Mesothelial cell of epicardium (in vitro differentiated cells): ENCODE measurements at places on chromosomes 1 and 21.

DNA sequence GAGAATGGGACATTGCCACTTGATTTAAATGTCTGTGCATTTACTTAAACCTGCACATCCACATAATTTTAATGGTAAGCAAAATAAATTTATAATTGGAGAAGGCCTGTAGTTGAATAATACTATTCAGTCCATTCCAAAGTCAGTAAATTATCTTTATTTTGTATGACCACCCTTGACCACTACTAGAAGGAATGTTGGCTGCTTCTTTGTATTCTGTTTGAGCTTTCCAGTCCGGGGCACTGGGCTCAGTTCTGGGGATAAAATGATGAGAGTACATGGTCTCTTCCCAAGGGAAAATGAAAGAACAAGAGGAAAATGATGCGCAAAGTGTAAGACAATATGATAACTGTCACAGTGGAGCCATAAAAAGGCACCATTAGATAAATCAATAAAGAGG, 98.9 kb downstream of the CRB1 start:
- H3K4me3 ChIP-seq = no peak overlapping the region
- H3K36me3 ChIP-seq = no peaks in the 10 kb centered on the region
- no peaks in the 10 kb centered on the region for H3K27me3 ChIP-seq
- DNase-seq = no peak
- H3K27ac ChIP-seq = no peak overlapping the region
- peaks cover 14% of the 10 kb centered on the region for H3K4me1 ChIP-seq

- no peaks in the 10 kb centered on the region for H3K36me3 ChIP-seq
- H3K27me3 ChIP-seq = peaks cover 15% of the 10 kb centered on the region
- H3K4me1 ChIP-seq = peaks cover 8% of the 10 kb centered on the region
- no peak overlapping the region for H3K27ac ChIP-seq
These were observed 17.0 kb upstream of the LRRC8C start for GRCh38 chr1:89615676-89616598.

GRCh38 chr1:178397678-178398077, 99.1 kb downstream of the CLEC20A start:
- H3K4me3 ChIP-seq = no peak overlapping the region
- no peak for DNase-seq
- no peaks in the 10 kb centered on the region for H3K27me3 ChIP-seq
- H3K4me1 ChIP-seq = no peaks in the 10 kb centered on the region

- peak; percentile 39 for DNase-seq
- H3K36me3 ChIP-seq = no peaks in the 10 kb centered on the region
- H3K27ac ChIP-seq = peak overlapping the region; percentile 93
- peaks cover 2% of the 10 kb centered on the region for H3K27me3 ChIP-seq
These were observed 546 bp downstream of the POU2F1 start for GRCh38 chr1:167221126-167221737.

DNA sequence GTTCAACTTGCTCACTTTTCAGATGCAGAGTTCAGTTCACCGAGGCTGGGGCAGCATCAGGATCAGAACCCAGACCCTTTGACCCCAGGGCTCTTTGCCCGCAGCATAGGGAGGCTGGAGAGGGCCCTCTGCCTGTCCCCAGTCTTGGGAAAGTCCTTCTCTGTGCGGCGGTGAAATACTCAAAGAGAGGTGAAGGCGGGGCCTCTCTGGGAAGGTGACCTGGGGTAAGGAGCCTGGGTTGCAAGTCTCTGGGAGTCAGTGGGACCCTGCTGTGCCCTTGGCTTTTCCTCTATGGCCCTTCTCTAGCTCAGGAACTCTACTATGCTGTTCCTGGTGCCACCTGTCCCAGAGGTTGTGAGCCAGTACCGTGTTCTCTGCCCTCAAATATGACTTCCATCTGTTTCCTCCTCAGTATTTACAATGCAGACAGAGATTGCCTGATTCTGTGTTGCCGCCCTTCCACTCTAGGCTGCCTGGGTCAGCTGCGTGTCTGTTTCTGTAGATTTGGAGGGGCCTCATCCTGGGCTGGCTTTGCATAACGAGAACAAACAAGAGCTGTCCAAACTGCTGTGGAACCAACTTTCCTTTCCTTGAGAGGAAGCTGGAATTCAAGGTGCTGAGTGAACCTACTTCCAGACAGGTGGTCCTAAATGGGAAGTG, 18.7 kb upstream of the ZBTB21 start:
- no peak overlapping the region for H3K4me3 ChIP-seq
- H3K27ac ChIP-seq = no peak overlapping the region
- DNase-seq = no peak
- no peaks in the 10 kb centered on the region for H3K36me3 ChIP-seq
- H3K4me1 ChIP-seq = peaks cover 10% of the 10 kb centered on the region

DNA sequence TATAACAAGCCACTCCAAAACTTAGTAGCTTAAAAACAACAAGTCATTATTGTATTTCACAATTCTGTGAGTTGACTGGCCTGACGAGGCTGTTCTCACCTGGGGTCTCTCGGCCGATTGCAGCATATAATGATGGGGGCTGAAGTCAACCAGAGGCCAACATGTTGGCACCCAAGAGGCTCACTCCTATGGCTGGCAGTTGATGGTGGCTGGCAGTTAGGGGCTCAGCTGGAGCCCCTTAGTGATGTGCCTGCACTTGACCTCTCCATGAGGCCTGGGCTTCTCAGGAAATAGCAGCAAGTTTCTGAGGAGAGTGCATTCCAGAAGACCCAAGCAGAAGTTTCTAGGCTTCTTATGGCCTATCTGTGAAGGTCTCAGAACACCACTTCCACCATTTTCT, 459.4 kb downstream of the NPHP4 start:
- no peaks in the 10 kb centered on the region for H3K36me3 ChIP-seq
- no peak overlapping the region for H3K4me3 ChIP-seq
- peaks cover 50% of the 10 kb centered on the region for H3K27me3 ChIP-seq
- DNase-seq = no peak

DNA sequence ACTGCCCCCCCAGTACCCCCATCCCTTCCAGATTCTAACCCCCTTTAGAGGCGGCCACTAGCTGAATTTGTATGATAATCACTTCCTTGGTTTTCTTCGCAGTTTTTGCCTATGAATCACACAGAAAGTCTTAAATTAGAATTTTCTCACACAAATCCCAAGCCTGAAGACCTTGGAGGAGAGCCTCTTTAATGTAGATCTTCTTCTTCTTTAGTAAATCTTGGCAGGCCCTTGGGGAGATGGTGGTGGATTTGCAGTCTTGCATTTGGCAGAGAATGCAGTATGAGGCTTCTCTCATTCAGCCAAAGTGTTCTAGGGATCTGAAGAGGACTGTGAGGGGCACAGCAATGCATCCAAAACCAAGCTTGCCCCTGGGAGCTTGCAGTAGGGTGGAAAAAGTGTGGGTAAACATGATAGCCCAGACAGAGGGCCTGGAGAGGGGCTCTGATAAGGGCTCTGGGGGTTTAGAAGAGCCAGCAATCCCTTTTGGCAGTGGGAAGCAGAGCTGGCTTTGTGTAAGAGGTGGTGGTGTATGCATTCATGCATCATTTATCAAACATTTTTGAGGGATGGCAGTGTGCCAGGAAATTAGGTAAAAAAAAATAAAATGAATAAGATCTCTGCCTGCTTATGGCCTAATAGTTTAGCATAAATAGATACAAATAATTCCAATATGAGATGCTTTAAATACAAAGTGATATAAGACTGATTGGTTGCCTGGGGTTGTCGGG, 7.7 kb upstream of the CDC42 start:
- no peak overlapping the region for H3K4me3 ChIP-seq
- peak overlapping the region; percentile 91 for H3K27ac ChIP-seq
- no peak for DNase-seq

GRCh38 chr1:160358073-160358472, 8.8 kb upstream of the NHLH1 start:
- H3K4me3 ChIP-seq = no peak overlapping the region
- DNase-seq = no peak
- peaks cover 8% of the 10 kb centered on the region for H3K4me1 ChIP-seq

GRCh38 chr1:244841273-244841927, 5.9 kb downstream of the COX20 start:
- H3K27ac ChIP-seq = peak overlapping the region; percentile 48
- H3K36me3 ChIP-seq = peaks cover 30% of the 10 kb centered on the region
- no peaks in the 10 kb centered on the region for H3K27me3 ChIP-seq
- H3K4me1 ChIP-seq = peaks cover 26% of the 10 kb centered on the region
- no peak overlapping the region for H3K4me3 ChIP-seq

DNA sequence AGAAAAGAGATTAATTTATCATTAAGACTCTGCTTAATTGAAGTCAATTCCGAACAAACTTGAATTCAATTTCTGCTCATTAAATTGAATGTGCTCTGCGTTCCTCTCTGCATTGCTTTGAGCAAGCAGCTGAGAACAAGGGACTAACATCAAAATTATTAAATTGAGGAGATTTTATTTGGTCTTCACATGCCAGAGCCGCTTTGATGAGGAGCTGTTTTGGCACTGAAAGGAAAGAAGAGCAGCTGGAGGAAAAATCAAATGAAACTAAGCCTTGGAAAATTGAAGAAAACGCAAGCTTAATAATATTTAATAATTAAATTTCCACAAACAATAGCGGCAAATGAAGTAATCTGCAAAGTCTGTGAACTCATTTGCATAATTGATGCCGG, 222.0 kb upstream of the PKN2 start:
- H3K27ac ChIP-seq = no peak overlapping the region
- H3K36me3 ChIP-seq = no peaks in the 10 kb centered on the region
- peaks cover 50% of the 10 kb centered on the region for H3K27me3 ChIP-seq
- peaks cover 4% of the 10 kb centered on the region for H3K4me1 ChIP-seq

- H3K27me3 ChIP-seq = no peaks in the 10 kb centered on the region
- H3K4me3 ChIP-seq = no peak overlapping the region
- peaks cover 29% of the 10 kb centered on the region for H3K36me3 ChIP-seq
- no peak for DNase-seq
These were observed 46.6 kb downstream of the TTC3 start for GRCh38 chr21:37119421-37120218.

DNA sequence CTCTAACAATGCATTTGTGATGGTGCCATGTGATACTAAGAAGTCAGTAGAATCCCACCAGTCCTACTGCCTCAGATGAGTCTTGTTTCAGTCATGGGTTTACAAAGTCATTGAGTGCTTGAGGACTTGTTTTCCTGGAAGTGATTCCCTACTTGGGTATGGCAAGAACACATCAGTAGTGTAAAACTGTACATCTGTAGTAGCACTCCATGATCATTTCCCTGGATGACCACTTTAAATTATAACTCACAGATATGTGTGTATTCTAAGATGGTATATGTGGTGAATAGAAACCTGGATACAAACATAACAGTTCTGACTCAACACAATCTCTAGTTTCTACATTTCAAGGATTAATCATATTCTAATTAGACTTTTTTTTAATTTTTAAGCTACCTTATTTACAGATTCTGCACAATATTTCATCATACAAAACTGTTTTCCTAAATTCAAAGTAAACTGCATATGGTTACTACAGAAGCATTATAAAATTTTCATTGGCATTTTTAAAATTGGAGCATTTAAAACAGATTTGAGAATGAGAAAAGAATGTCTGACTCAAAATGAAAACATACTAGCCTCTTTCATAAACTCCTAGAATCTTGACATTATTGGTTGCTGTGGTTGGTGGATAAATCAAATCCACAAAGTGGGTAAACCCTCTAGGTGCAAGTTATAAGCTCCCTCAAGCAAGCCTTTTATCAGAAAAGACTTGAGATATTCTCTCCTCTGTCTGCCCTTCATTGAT, 6.8 kb upstream of the PSMG1 start:
- peaks cover 5% of the 10 kb centered on the region for H3K36me3 ChIP-seq
- no peak overlapping the region for H3K27ac ChIP-seq
- H3K4me1 ChIP-seq = peaks cover 14% of the 10 kb centered on the region
- no peak for DNase-seq
